Osteocyte (in vitro differentiated cells): ENCODE measurements at places on chromosomes 12 and 14.
A peak's percentile ranks its signal among the peaks of the same experiment; 100 is the strongest.

DNA sequence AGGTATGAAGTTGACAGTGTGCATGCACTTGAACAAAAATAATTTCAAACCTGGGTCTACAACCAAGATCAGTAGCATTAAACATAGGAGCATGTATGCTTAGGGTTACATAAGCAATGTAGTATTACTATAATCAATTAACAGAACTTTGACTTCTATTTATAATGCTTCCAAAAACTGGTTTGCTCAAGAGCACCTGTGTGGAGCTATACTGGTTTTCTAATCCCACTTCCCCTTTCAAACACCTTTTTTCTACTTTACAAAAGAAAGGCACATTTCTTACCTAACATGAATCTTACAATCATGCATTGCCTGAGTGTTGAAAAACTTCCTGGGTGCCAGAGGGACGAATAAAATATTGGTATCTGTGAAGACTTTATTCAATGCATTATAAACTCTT lies 72.7 kb downstream of the EFCAB11 start:
- no peak for DNase-seq
- H3K27ac ChIP-seq = no peak overlapping the region
- H3K36me3 ChIP-seq = no peaks in the 10 kb centered on the region
- H3K4me3 ChIP-seq = no peak overlapping the region
- H3K27me3 ChIP-seq = no peaks in the 10 kb centered on the region

DNA sequence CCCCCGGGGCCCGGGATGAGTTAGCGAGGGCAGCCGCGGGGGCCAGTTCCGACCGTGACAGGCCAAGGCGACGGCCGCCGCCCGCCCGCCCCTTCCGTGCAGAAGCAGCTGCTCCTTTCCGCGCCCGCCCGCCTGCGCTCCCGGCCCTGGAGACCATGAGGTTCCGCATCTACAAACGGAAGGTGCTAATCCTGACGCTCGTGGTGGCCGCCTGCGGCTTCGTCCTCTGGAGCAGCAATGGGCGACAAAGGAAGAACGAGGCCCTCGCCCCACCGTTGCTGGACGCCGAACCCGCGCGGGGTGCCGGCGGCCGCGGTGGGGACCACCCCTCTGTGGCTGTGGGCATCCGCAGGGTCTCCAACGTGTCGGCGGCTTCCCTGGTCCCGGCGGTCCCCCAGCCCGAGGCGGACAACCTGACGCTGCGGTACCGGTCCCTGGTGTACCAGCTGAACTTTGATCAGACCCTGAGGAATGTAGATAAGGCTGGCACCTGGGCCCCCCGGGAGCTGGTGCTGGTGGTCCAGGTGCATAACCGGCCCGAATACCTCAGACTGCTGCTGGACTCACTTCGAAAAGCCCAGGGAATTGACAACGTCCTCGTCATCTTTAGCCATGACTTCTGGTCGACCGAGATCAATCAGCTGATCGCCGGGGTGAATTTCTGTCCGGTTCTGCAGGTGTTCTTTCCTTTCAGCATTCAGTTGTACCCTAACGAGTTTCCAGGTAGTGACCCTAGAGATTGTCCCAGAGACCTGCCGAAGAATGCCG lies 699 bp downstream of the MGAT2 start:
- H3K27ac ChIP-seq = peak overlapping the region; percentile 98
- peak overlapping the region; percentile 98 for H3K4me3 ChIP-seq
- DNase-seq = peak; percentile 73
- H3K4me1 ChIP-seq = peaks cover 51% of the 10 kb centered on the region

GRCh38 chr14:58899317-58899713 lies 261.6 kb downstream of the DACT1 start:
- no peak overlapping the region for H3K4me3 ChIP-seq
- no peak for DNase-seq
- no peaks in the 10 kb centered on the region for H3K4me1 ChIP-seq
- no peak overlapping the region for H3K27ac ChIP-seq

- no peak overlapping the region for H3K27ac ChIP-seq
- peaks cover 10% of the 10 kb centered on the region for H3K4me1 ChIP-seq
- H3K36me3 ChIP-seq = no peaks in the 10 kb centered on the region
These were observed 46.2 kb downstream of the ERH start for GRCh38 chr14:69351911-69352310.

DNA sequence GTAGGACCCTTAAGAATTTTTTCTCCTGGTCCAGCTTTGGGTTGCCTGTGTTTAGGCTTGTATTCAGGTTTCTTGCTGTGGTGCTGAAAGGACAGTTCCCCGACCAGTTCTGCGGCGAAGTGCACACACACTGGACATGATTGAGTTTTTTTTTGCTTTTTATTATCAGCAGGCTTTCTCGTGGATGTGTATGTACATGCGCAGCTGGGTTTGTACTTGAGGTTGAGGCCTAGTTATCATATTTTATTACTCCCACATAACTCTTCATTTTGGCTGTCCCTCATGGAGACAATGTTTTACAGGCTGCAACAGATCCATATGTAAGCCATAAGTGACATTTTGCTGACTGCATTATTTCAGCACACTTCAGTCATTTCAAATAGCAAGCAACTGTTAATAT lies 2.5 kb downstream of the SCN8A start:
- H3K4me1 ChIP-seq = peaks cover 18% of the 10 kb centered on the region
- H3K27me3 ChIP-seq = no peaks in the 10 kb centered on the region
- no peak for DNase-seq
- no peak overlapping the region for H3K4me3 ChIP-seq

- no peaks in the 10 kb centered on the region for H3K36me3 ChIP-seq
- H3K4me1 ChIP-seq = no peaks in the 10 kb centered on the region
- no peak overlapping the region for H3K27ac ChIP-seq
- H3K4me3 ChIP-seq = no peak overlapping the region
- no peak for DNase-seq
These were observed 392.0 kb downstream of the FUT8 start for GRCh38 chr14:65804439-65805112.

- H3K4me1 ChIP-seq = peaks cover 6% of the 10 kb centered on the region
- no peaks in the 10 kb centered on the region for H3K27me3 ChIP-seq
- H3K36me3 ChIP-seq = no peaks in the 10 kb centered on the region
- H3K27ac ChIP-seq = no peak overlapping the region
These were observed 7.8 kb downstream of the ACOT4 start for GRCh38 chr14:73599499-73599898.

- H3K27me3 ChIP-seq = no peaks in the 10 kb centered on the region
- no peaks in the 10 kb centered on the region for H3K36me3 ChIP-seq
- H3K4me3 ChIP-seq = no peak overlapping the region
- DNase-seq = peak; percentile 6
- no peaks in the 10 kb centered on the region for H3K4me1 ChIP-seq
- H3K27ac ChIP-seq = no peak overlapping the region
These were observed 203.8 kb upstream of the SRRM4 start for GRCh38 chr12:118777504-118777903.

GRCh38 chr14:94560291-94560665 lies 964 bp upstream of the SERPINA4 start:
- H3K36me3 ChIP-seq = no peaks in the 10 kb centered on the region
- no peaks in the 10 kb centered on the region for H3K4me1 ChIP-seq
- no peak overlapping the region for H3K4me3 ChIP-seq
- no peak overlapping the region for H3K27ac ChIP-seq

DNA sequence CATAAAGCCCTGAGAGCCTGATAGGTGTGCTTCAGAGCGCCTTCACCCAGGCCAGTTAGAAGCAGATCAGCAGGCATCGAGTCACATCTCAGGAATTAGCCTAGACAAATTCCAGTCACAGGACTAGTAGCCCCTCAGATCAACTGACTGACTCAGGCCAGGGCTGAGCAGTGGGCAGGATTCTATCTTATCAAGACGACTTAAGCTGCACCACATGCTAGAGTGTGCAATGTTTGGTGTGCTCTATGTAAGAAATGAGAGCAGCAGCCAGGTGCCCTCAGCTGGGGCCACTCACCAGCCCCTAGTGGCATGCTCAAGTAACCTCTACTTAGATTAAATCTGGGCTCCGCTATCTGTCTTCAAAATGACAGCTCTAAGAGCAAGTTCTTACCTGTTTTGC lies 19.7 kb upstream of the NGB start:
- no peak overlapping the region for H3K27ac ChIP-seq
- peaks cover 9% of the 10 kb centered on the region for H3K36me3 ChIP-seq
- no peaks in the 10 kb centered on the region for H3K4me1 ChIP-seq

GRCh38 chr14:104441275-104442106 lies 138.1 kb upstream of the C14orf180 start:
- no peak overlapping the region for H3K4me3 ChIP-seq
- H3K27ac ChIP-seq = no peak overlapping the region
- H3K4me1 ChIP-seq = no peaks in the 10 kb centered on the region
- H3K27me3 ChIP-seq = no peaks in the 10 kb centered on the region

DNA sequence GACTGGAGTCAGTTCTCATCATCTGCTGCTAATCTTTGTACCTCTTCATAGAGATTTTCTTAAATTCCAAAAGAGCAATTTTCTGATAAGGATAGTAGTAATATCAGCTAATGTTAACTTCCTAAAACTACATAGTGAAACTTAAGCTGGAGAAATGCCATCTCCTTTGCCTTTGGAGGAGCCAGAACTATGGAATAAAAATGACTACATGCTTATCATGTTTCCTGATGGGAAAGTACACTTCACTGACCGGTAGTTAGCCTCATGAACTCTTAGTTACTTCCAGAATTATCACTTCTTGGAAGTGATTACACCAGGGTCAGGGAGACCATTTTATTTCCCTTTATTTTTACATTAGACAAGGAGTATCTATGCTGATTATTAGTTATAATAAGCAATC lies 1222.1 kb upstream of the TMEM132C start:
- no peaks in the 10 kb centered on the region for H3K27me3 ChIP-seq
- DNase-seq = no peak
- no peaks in the 10 kb centered on the region for H3K4me1 ChIP-seq
- H3K36me3 ChIP-seq = no peaks in the 10 kb centered on the region
- no peak overlapping the region for H3K4me3 ChIP-seq

GRCh38 chr12:104473374-104473983 lies 16.7 kb downstream of the CHST11 start:
- peaks cover 4% of the 10 kb centered on the region for H3K4me1 ChIP-seq
- no peak overlapping the region for H3K4me3 ChIP-seq
- no peaks in the 10 kb centered on the region for H3K27me3 ChIP-seq
- H3K27ac ChIP-seq = no peak overlapping the region

DNA sequence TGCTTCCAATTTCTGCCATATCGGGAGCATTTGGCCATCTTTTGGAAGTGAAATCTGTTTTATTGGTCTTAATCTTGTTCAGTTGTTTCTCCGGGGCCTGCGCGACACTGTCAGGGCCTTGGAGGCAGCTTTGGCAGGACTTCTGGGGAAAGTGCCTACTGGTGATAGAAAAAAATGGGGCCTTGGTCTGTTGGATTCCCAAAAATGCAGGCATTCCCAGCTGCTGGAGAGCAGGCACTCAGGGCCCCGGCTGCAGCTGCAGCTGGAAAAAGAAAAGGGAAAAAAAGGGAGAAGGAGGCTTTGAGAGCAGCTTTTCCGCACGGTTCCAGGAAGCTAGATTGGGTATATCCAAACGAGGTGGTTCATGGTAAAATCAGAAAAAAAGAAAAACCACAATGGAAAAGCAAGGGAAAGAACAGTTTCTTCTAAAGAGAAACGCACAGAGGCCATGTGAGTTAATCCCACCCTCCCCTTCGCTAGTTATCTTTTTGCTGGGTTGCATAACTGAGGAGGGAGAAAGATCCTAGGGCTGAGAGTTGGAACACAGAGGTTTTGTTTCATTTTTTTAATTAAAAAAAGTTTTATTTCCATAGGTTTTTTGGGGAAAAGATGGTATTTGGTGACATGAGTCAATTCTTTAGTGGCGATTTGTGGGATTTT lies 134.7 kb upstream of the RFLNA start:
- no peaks in the 10 kb centered on the region for H3K36me3 ChIP-seq
- no peak overlapping the region for H3K4me3 ChIP-seq
- H3K27ac ChIP-seq = no peak overlapping the region
- no peak for DNase-seq

- H3K27me3 ChIP-seq = no peaks in the 10 kb centered on the region
- peaks cover 3% of the 10 kb centered on the region for H3K4me1 ChIP-seq
- H3K27ac ChIP-seq = no peak overlapping the region
- no peak for DNase-seq
These were observed 82.3 kb downstream of the PLEKHG3 start for GRCh38 chr14:64786296-64787149.

GRCh38 chr12:131860472-131861260 lies 32.5 kb downstream of the MMP17 start:
- peak overlapping the region; percentile 90 for H3K27ac ChIP-seq
- DNase-seq = peak; percentile 87
- peaks cover 49% of the 10 kb centered on the region for H3K4me1 ChIP-seq
- H3K27me3 ChIP-seq = no peaks in the 10 kb centered on the region
- no peaks in the 10 kb centered on the region for H3K36me3 ChIP-seq

GRCh38 chr12:120725151-120725658 lies 421 bp upstream of the ACADS start:
- peaks cover 19% of the 10 kb centered on the region for H3K36me3 ChIP-seq
- peaks cover 18% of the 10 kb centered on the region for H3K4me1 ChIP-seq
- H3K27ac ChIP-seq = peak overlapping the region; percentile 66
- DNase-seq = no peak
- peak overlapping the region; percentile 82 for H3K4me3 ChIP-seq
- H3K27me3 ChIP-seq = no peaks in the 10 kb centered on the region

GRCh38 chr12:96810057-96810456 lies 97.0 kb upstream of the NEDD1 start:
- no peak overlapping the region for H3K4me3 ChIP-seq
- no peaks in the 10 kb centered on the region for H3K27me3 ChIP-seq
- no peaks in the 10 kb centered on the region for H3K36me3 ChIP-seq
- no peaks in the 10 kb centered on the region for H3K4me1 ChIP-seq
